ENCODE measurements at places on chromosomes 4 and X. TPM values are rescaled to one million over a fixed set of nuclear protein-coding genes. Genes with fewer than 3 reads are reported as not detected.

DNA sequence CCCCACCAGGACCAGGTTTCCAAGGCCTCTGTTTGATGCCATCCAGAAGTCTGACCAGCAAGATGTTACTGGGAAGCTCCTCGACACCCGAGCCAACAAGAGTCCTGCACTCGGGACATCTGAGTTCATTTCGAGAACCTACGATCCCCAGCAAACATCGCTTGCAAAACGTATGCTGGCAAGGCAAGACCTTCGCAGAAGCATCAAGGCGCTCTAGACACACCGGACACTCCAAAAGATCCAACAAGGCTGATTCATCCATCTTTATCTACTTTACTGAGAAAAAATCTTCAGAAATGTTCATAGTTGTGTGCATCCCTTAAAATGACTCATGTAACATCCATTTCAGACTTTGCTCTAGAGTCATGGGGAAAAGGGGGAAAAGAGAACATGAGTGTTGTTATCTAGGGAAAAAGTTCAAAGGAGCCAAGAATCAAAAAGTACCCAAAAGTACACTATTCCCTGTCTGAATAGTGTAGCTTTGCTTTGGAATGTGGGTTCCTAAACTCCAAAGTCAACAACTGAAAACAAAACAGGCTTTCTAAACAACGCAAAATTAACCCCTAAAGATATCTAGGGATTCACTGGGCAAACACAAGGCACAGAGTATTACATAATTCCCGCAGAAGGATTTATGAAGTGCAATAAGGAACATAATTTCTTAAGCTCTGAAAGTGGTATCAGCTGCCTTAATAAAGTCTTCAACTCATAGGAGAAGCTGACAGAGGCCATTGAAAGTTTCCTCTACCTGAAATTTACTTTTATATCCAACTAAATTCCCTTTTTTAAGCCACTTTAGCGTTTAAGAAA lies 1.6 kb downstream of the SH3RF1 start:
- H3K36me3 ChIP-seq = no peaks in the 10 kb centered on the region
- peaks cover 11% of the 10 kb centered on the region for H3K4me1 ChIP-seq

DNA sequence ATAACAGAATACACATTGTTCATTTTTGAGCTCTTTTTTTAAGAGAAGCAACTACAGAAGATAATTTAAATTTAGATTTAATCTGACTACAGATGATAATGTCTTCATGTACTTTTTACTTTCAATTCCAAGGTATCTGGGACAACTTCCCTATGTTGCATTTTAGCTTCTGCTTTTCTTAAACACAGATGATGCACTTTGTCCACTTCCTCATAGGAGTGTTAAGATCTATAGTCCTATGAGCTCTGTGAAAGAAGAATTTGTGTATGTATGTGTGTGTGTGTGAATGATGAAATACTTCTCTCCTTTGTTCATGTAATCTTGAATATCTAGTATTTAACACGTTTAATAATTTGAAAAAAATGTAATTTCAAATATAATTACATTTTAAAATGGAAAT lies 5.3 kb upstream of the FHIP1A start:
- H3K27ac ChIP-seq = no peak overlapping the region
- DNase-seq = no peak
- no peak overlapping the region for H3K4me3 ChIP-seq
- H3K27me3 ChIP-seq = peaks cover 12% of the 10 kb centered on the region
- H3K4me1 ChIP-seq = peaks cover 12% of the 10 kb centered on the region
- no peaks in the 10 kb centered on the region for H3K36me3 ChIP-seq

DNA sequence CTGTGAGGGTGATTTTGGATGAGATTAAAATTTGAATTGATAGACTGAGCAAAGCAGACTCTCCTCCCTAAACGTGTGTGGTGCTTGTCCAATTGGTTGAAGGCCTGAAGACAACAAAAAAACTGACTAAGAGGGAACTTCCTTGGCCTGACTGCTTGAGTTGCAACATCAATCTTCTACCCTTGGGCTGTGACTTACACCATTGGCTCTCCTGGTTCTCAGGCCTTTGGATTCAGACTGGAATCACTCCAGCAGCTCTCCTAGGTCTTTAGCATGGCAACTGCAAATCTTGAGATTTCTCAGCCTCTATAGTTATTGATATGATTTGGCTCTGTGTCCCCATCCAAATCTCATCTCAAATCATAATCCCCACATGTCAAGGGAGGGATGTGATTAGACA lies 49.7 kb upstream of the IGFBP7 start:
- DNase-seq = no peak
- H3K27me3 ChIP-seq = peaks cover 2% of the 10 kb centered on the region
- H3K36me3 ChIP-seq = no peaks in the 10 kb centered on the region
- no peak overlapping the region for H3K4me3 ChIP-seq
- H3K4me1 ChIP-seq = no peaks in the 10 kb centered on the region
- H3K27ac ChIP-seq = no peak overlapping the region

- H3K36me3 ChIP-seq = no peaks in the 10 kb centered on the region
- peaks cover 4% of the 10 kb centered on the region for H3K4me1 ChIP-seq
- no peak overlapping the region for H3K27ac ChIP-seq
- peak; percentile 40 for DNase-seq
These were observed 4.6 kb upstream of the ERCC6L start for GRCh38 chrX:72243472-72243871.

DNA sequence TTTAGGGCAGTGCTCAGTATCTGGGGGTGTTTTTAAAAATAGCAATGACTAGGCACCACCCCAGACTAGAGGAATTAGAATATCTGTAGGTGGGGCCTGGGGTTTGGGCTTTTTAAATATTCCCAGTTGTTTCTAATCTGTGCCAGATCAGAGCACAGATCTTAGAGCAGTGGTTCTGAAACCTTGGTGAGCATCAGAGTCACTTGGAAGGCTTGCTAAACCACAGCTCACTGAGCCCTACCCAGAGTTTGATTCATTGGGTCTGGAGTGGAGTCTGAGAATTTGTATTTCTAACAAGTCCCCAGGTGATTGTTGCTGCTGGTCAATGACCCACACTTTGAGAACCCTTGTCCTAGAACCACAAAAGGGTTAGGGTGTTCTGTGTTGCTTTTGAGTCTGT lies 16.7 kb downstream of the HADH start:
- peaks cover 3% of the 10 kb centered on the region for H3K36me3 ChIP-seq
- no peak overlapping the region for H3K27ac ChIP-seq
- H3K4me1 ChIP-seq = peaks cover 3% of the 10 kb centered on the region
- H3K27me3 ChIP-seq = no peaks in the 10 kb centered on the region
- DNase-seq = no peak

Gene FHDC1
- total RNA-seq = 0.20 TPM

Gene UGT2B7
- not detected for total RNA-seq

Gene NSG1
- 0.62 TPM for total RNA-seq

Data from CD4-positive, CD25-positive, alpha-beta regulatory T cell (primary cell).